ENCODE measurements at places on chromosomes 3 and 15. TPM values are rescaled to one million over a fixed set of nuclear protein-coding genes. Genes with fewer than 3 reads are reported as not detected.

APOD gene
- 2.1 TPM for total RNA-seq

B3GNT5 gene
- 19.9 TPM for total RNA-seq

DNA sequence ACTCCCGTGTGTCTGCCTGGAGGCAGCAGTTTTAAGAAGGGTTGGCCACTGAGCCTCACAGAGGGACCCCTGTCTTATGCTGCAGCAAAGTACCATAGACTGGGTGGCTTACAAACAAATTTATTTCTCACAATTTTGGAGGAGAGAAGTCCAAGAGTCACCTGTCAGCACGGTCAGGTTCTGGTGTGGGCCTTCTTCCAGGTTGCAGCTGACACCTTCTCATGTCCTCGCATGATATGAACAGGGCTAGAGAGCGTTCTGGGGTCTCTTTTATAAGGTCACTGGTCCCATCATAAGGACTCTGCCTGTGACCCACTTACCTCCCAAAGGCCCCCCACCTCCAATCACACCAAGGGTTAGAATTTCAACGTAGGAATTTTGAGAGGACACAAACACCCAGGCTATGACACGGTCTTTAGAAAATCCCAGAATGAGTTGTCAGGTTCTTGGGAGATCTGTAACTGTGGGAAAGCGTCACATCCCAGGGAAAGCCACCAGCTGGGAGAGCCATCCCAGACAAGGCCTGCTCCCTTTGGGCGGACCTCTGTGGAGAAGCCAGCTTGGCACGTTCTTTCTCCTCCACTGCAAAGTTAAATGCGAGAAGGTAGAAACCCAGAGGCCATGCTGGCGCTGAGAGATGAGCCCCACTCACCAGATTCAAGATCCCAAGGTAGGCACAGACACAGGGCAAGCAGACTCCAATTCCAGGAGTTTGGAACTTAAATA lies at the start of gene FBXW12:
Gene FBXW12, plus strand, starts transcription at position 569 of the 726 bp plus-strand sequence. CDS start 549 bp downstream, outside the sequence.
- no peak for DNase-seq

- no peak for DNase-seq
These were observed 269.2 kb upstream of the LRTM1 start for GRCh38 chr3:55197021-55197420.

GRCh38 chr3:143784446-143784845 lies 63.8 kb downstream of the SLC9A9 start:
- DNase-seq, result no peak

- no peak for DNase-seq
These were observed 904.3 kb downstream of the NSUN3 start for GRCh38 chr3:94967196-94967595.

RUBCN gene
- total RNA-seq, result 27.2 TPM

GRCh38 chr3:144466540-144466939 lies 494.9 kb downstream of the DIPK2A start:
- no peak for DNase-seq

CD80 gene
- total RNA-seq, result not detected

DNA sequence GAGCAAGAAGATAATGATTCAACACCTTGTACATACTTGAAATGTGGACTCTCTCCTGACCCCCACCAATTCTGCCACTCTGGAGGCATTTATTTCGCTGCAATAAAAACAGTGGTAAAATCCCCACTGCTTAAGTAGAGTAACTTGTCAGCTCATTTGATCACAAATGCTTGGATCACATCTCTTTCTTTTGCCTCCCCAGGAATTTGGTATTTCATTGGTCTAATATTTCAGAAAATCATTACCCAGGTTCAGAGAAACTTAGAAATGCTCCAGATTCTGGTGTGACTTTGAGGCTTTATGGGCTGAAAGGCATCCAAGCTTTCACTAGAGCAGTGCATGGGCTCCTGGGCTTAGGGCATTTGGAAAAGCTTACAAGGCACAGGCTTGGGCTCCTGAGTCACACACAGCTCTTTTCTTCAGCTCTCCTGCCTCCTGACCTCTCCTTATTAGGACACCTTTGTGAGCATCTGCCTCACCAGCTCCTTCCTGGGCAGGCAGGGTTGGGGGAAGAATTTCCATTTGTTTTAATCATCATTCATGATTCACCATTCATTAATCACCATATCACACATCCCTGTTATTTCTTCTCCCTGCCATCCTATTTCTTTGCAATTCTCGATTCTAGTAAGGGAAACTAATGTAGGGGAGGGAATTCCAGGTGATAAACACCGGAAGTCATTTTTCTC lies 22.5 kb downstream of the CDCP1 start:
- no peak for DNase-seq

NLGN1 gene
- not detected for total RNA-seq

DNA sequence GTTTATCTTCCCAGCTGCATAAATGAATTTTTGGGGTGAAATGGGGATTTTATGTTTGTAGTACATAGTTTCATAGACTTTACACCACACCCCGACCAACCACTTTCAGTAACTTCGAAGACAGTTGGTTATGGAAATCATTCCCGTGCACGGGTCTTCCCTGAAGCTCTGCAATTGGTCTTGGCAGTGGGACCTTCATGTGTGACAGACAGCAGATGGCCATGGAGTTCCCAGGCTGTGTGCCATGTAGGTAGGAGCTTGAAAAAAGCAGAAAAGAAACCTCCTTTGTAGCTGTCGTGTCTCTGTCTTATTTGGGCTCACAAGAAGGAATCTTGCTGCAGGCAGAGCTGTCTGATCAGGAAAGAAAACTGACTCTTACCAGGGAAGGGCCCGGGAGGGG lies 25.9 kb downstream of the EXOG start:
- no peak for DNase-seq

FSTL1 gene
- 3,511 TPM for total RNA-seq

- DNase-seq, result no peak
These were observed 951.6 kb downstream of the DIPK2A start for GRCh38 chr3:144923046-144923775.

- DNase-seq, result no peak
These were observed 102.3 kb upstream of the GBE1 start for GRCh38 chr3:81863756-81864155.

- DNase-seq, result no peak
These were observed 32.1 kb upstream of the TMEM207 start for GRCh38 chr3:190481779-190482178.

DNA sequence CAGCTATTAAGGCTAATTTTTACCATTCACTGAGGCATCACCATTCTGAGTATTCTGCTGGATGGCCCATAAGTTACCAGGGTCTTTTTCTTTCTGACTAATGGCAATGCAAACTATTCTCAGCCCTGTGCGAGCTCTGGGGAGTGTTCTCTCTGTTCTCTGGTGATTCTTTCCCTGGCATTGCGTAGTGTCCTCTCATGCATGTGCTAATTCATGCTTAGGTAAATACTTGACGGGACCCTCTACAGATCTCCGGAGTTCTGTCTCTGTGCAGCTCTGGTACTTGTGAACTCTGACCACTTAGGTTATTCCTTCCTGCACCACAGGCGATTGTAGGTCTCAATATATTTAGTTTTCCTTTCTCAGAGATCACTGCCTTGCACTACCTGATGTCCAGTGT lies 34.8 kb downstream of the UBE2E1 start:
- no peak for DNase-seq

DNA sequence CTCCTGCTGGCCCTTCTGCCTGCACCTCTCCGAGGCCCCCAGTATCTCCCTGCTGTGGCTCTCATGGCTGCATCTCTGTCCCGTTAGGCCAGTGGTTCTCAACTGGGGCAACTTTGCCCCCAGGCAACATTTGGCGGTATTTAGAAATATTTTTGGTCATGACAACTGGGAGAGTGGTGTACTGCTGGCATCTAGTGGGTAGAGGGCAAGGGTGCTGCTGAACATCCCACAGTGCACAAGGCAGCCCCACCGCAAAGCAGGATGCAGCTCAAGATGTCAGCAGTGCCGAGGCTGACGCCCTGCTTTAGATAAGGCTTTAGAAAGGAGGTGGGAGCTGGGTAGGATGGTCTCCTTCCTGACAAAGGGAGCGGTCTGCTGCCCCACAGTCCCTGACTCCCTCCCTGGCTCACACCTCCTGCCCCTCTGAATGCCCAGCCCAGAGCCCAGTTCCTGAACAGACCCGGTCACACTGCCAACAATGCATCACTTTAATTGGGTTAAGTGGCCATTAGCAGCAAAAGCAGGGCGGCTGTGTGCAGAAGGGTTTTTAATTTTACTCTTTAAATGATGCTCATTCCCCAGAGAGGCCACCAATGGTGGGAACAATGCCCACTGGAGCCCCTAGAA lies 68.8 kb upstream of the TMEM115 start:
- no peak for DNase-seq

- DNase-seq, result no peak
These were observed 102.9 kb upstream of the ABHD17C start for GRCh38 chr15:80591938-80592825.

GRCh38 chr15:65211482-65211982 lies 259 bp upstream of the CILP start:
- DNase-seq, result no peak

UBE2E1 gene
- 101 TPM for total RNA-seq

NR1I2 gene
- not detected for total RNA-seq

- no peak for DNase-seq
These were observed 2.1 kb downstream of the ITGA11 start for GRCh38 chr15:68429691-68430470.

RTP3 gene
- total RNA-seq, result not detected

DNA sequence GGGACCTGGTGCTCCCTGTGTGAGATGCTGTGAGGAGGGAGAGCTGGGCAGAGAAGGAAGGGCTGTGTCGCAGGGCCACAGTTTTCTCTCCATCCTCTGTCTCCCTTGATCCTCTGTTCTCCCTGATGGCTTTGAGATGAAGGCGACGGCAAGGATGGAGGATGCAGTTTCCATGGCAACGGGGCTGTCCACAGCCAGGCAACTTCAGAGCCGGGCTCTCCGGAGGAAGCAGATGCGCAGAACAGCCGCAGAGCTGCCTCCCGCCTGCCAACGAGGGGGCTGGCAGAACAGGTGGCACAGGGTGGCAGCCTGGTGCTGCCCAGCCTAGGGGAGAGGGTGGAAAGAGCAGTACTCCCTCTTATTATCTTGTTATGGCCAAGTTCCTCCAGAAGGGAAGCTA lies 9.9 kb upstream of the GRM2 start:
- no peak for DNase-seq

DNA sequence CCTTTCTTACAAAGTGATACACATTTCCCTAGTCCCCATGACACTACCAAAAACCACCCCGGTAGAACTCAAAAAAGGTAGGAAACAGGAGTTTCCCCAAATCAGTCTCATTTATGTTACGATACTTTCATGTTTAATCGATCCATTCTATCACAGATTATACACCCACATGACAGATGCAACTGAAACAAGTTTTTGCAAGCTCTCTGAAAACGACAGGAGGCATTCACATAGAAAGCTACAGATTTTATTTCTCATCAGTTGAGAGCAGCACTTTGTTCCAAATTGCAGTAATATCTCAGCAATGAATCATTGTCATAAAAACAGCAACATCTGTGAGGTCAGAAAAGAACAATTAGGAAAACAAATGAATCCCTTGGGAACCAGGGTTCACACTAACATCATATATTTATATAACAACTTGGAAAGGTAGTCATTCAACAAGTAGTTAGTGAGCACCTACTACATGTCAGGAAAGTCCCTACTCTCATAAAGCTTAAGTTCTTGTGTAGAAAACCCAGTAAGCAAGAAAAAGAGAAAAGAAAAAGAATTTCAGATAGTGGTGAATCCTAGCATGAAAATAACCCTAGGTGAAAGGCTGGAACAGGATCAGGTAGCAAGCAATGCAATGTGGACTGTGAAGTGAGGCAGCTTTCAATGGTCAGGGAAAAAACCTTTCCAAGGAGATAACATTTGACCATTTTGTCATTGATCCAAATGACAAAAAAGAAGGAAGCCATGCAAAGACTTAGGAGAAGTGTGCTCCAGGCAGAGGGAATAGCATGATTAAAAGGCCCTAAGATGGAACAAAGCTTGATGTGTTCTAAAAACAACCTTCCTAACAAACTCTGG lies 8.3 kb downstream of the PLD1 start:
- no peak for DNase-seq

DNA sequence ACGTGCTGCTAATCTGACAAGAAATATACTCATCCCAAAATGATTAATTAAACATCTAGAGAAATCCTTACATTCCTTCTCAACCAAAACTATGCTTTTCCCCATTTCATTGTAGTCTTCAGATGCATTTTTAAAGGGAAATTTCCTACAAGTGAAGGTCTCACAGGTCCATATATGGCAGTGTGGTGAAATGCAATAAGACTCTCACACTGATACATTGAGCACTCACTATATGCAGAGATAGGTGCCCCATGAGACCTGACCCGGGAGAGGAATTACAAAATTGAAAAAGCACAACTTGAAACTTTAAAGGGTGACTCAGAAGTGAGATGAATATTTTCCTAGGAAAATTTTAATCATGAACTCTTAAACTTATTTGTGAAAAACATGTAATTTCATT lies 629.2 kb upstream of the NAALADL2 start:
- DNase-seq, result no peak

DNA sequence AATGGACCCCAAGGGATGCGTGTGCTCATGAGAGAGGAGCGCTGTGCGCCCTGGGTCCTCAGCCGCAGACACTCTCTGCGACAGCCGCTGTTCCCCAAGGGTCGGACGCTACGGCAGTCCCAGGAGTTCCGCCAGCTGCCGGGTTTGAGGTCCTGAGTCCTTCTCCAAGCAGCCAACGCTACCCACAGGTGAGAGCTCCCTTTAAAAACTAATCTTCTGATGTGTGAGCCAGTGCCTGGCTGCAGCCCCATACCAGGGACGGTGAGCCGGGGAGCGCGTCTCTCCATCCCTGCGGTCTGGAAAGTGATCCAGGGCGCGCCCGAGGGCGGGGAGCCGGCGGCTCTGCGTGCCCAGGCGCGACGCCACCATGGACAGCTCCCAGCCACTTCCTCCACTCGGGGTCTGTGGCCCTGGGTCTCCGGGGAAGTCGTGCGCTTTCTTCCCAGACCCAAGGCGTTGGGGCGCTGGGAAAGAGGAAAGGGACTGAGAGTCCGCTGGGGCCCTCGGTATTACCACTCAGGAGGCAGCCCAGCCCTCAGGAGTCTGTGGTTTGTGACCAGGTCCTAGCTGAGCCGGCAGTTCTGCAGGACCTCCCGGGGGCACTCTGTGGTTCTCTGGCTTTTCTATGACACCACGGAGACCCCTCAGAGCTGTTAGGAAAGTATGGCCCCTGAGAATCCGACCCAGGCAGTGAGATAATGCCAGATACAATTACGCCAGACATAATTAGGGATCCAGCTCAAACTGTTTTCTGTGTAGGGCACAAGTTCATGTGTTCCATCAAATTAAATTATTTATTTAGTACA lies 1.4 kb downstream of the CEMIP start:
- DNase-seq, result no peak

GADL1 gene
- not detected for total RNA-seq

DNA sequence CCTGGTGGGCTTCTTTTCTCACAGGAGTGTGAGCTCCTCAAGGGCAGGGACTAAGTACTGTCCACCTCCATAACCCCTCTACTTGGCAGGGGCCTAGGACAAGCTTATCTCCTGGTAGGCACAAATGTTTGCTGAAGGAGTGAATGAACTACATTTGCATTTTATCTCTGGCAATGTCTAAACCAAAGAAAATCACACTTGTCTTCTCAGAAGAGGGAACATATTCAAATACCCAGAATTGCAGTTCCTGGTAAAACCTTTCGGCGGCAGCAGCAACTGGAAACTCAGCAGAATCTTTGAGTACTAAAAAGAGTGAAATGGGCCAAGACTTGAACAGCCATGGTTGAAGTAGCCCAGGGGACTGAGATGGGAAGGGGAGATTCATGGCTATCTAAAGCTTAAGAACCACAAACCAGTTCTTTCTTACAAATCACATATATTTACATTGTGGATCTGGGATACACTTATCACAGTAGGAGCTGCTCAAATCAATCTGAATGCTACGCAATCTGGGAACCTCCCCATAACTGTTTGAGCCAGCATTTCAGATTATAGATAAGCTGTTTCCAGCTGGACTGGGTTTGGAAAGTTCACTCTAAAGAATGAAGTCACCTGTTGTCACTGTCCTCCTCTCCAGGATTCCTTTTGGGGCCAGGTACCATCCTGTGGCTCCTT lies 18.7 kb upstream of the PTPN9 start:
- no peak for DNase-seq

SLC9A9 gene
- total RNA-seq, result 2.5 TPM
